ENCODE measurements at places on chromosomes 4 and X. TPM values are rescaled to one million over a fixed set of nuclear protein-coding genes. Genes with fewer than 3 reads are reported as not detected.
A peak's percentile ranks its signal among the peaks of the same experiment; 100 is the strongest.

DNA sequence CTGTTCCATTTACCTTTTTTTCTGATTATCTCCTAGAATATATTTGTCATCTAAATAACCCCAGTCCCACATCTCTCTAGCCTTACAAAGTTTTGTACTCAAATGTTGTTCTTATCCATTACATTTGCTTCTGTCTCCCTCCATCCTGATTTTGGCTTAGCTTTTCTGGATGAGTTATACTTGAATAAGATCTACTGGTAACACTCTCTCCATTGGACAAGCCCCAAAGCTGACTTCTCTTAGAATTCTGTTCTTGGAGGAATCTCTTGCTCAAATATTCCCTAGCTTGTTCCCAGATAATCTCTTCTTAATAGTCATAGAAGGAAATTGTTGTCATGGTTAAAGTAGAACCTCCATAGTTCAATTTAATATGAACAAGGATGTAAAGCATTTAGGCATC, 115.5 kb upstream of the HS3ST1 start:
- no peaks in the 10 kb centered on the region for H3K27me3 ChIP-seq
- H3K4me3 ChIP-seq = no peak overlapping the region
- no peak for DNase-seq
- H3K36me3 ChIP-seq = no peaks in the 10 kb centered on the region
- no peak overlapping the region for H3K27ac ChIP-seq
- no peaks in the 10 kb centered on the region for H3K4me1 ChIP-seq

- no peak overlapping the region for H3K4me3 ChIP-seq
- no peak for DNase-seq
- no peaks in the 10 kb centered on the region for H3K36me3 ChIP-seq
- no peaks in the 10 kb centered on the region for H3K4me1 ChIP-seq
These were observed 169.1 kb upstream of the FTHL17 start for GRCh38 chrX:31240982-31241381.

DNA sequence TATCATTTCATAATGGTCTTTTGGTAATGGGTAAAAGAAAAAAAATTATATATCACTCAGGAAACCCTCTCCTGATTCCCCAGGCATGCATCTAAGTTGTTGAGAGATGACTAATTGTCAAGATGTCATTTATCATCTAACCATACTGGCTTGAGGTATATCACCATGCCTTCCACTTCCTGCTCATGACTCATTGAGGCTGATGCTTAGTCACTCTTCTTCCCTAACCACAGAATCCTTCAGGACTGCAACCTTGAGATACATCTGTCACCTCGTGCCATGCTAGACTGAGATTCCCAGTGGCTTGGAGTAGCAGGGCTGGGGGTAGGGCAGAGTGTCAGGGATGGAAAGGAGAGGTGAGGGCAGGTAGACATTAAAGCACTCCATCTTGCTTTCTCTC, 782.5 kb upstream of the INTU start:
- H3K4me1 ChIP-seq = no peaks in the 10 kb centered on the region
- H3K36me3 ChIP-seq = no peaks in the 10 kb centered on the region
- no peak for DNase-seq
- no peak overlapping the region for H3K4me3 ChIP-seq
- H3K27ac ChIP-seq = no peak overlapping the region

DNA sequence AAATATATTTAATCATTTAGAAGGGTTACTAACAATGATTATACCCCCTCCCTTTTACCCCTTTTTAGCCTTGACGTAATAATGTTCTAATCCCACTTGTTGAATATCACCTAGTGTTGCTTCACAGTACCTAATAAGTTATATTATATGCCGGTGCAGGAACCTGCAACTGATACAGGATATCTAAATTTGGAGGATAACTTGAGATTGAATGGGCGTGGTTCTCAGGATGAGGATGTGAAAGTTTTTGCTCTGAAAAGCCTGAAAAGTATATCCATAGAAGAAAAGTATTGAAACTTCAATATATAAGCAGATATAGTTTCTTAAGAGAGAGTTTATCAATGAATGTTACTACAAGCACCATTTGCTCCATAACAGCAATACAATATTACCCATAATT, 59.8 kb downstream of the ZNF711 start:
- no peaks in the 10 kb centered on the region for H3K36me3 ChIP-seq
- no peak overlapping the region for H3K4me3 ChIP-seq
- no peaks in the 10 kb centered on the region for H3K4me1 ChIP-seq
- H3K27ac ChIP-seq = no peak overlapping the region
- no peak for DNase-seq

- H3K4me3 ChIP-seq = no peak overlapping the region
- H3K36me3 ChIP-seq = no peaks in the 10 kb centered on the region
- no peak for DNase-seq
- H3K27ac ChIP-seq = no peak overlapping the region
- H3K27me3 ChIP-seq = no peaks in the 10 kb centered on the region
These were observed 457.1 kb downstream of the MID1IP1 start for GRCh38 chrX:39258331-39258730.

XPNPEP2 gene
- 0.25 TPM for total RNA-seq

DNA sequence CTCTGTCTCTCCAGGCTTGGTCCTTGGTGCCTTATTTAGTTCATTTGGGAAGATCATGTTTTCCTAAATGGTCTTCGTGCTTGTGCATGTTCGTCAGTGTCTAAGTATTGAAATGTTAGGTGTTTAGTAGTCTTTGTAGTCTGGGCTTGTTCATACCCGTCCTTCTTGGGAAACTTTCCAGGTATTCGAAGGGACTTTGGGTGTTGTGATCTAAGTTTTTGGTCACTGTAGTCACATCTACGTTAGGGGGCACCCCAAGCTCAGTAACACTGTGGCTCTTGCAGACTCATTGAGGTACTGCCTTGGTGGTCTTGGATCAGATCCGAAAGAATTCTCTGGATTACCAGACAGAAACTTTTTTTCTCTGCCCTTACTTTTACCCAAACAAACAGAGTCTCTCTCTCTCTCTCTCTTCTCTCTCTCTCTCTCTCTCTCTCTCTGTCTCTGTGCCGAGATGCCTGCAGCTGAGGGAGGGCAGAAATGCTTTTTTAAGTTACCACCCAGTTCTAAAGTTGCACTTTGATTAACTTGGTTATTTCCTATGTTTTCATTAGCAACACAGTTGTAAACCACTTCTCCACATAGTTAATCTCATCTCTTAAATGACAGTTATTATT, 67.6 kb upstream of the SLC7A3 start:
- H3K4me1 ChIP-seq = no peaks in the 10 kb centered on the region
- H3K27ac ChIP-seq = no peak overlapping the region
- H3K36me3 ChIP-seq = no peaks in the 10 kb centered on the region
- DNase-seq = peak; percentile 46
- no peaks in the 10 kb centered on the region for H3K27me3 ChIP-seq

RLIM gene
- total RNA-seq = 34.6 TPM

ITM2A gene
- total RNA-seq = 35.7 TPM

- H3K4me1 ChIP-seq = peaks cover 21% of the 10 kb centered on the region
- no peaks in the 10 kb centered on the region for H3K36me3 ChIP-seq
- no peaks in the 10 kb centered on the region for H3K27me3 ChIP-seq
- peak overlapping the region; percentile 19 for H3K4me3 ChIP-seq
- H3K27ac ChIP-seq = no peak overlapping the region
- no peak for DNase-seq
These were observed 76.6 kb downstream of the MBNL3 start for GRCh38 chrX:132412208-132412607.

DNA sequence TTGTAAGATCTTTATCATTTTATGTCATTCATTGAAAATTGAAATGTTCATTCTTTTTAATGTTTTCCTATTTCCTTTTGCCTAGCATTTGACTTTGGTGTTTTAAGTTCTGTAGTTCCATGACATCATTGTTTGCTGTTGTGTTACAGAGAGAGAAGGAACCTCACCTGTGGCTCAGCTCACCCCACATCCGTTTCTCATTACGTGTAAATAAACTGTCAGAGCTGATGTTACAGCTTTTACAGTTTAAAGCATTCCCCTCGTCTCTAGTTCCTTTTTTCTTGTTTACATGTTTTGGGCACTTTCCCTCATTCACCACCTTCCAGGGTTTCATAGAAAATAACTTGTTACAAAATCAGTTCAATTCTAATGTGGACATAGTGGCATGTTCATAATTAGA, 137.2 kb downstream of the FNIP2 start:
- H3K4me3 ChIP-seq = no peak overlapping the region
- no peak for DNase-seq
- H3K4me1 ChIP-seq = no peaks in the 10 kb centered on the region
- peaks cover 3% of the 10 kb centered on the region for H3K36me3 ChIP-seq
- no peaks in the 10 kb centered on the region for H3K27me3 ChIP-seq

GRCh38 chrX:75131973-75132627, 24.0 kb downstream of the ABCB7 start:
- no peak overlapping the region for H3K4me3 ChIP-seq
- no peak for DNase-seq
- H3K36me3 ChIP-seq = no peaks in the 10 kb centered on the region
- no peak overlapping the region for H3K27ac ChIP-seq
- H3K27me3 ChIP-seq = no peaks in the 10 kb centered on the region

ANAPC4 gene
- 33.0 TPM for total RNA-seq

DNA sequence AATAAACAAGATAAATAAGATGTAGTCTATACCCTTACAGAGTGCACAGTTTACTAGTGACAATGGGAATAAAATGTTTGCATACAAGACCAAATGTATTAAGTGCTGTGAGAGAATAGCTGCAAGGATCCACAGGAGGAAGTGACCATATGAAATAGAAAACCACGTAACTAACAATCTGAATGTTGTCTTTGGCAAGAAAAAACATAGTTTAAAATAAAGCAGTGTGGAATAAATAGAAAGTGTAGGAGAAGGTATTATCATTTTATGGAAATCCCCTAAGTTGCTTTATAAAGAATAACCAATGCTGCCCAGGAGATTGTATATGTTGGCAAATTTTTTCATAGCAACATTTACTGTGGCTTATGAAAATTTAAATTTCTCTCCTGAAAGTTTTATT, 116.1 kb downstream of the PCDH7 start:
- no peak overlapping the region for H3K27ac ChIP-seq
- no peaks in the 10 kb centered on the region for H3K36me3 ChIP-seq
- H3K27me3 ChIP-seq = no peaks in the 10 kb centered on the region
- no peak overlapping the region for H3K4me3 ChIP-seq

GRCh38 chrX:47690175-47690574, 31.2 kb upstream of the UXT start:
- H3K27ac ChIP-seq = no peak overlapping the region
- H3K4me3 ChIP-seq = no peak overlapping the region
- H3K36me3 ChIP-seq = no peaks in the 10 kb centered on the region
- no peak for DNase-seq

DNA sequence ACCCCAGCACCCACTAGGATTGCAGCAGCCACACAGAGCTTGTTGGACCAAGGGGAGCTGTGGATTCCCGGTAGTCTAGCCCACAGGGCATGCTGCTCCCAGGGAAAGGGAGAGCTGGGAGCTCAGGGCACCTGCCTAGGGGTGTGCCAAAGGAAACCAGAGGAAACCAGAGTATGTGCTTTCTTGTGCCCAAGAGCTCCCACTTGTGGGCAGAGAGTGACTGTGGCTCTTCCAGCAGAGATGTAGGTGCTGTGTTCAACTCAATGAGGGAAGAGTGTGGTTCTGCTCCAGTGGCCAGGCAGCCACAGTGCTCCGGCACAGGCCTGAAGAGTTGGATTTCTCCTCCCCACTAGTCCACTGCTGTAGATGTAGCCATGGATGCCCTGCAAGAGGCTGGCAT, 1050.0 kb upstream of the INTU start:
- H3K27ac ChIP-seq = no peak overlapping the region
- no peaks in the 10 kb centered on the region for H3K36me3 ChIP-seq
- H3K4me1 ChIP-seq = peaks cover 2% of the 10 kb centered on the region
- no peak overlapping the region for H3K4me3 ChIP-seq

AWAT2 gene
- not detected for total RNA-seq

ARHGAP4 gene
- 25.9 TPM for total RNA-seq

TRIM61 gene
- total RNA-seq = 5.0 TPM

DNA sequence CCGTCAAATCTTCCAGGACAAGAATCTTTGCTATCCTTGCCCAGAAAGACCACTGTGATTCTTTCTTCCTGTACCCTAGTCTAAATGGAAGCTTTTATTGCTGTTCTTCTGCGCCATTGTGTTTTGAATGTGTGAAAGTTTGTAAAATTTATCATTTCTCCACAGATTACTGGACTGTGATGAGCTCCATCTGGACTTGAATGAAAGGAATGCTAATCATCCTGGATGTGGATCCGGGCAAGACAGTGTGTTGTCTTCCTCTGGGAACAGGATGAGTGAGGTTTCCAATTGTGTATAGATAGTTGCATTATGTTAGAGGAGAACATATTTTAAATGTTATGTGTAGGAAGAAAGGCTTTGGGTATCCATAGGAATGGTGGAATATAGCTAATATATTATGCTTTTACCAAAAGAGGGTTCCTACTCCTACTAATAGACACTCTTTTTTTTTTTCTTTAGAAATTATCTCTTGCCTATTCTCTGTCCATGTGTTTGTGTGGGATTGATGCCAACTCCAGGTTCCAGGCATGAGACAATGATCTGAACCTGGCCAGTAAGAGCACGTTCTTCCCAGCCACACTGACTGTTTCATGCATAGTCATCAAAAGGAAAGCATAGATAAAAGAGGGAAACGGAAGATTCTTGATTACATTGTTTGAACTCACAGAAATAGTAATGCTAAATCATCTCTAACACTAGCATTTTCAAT, 803.6 kb upstream of the ADGRL3 start:
- no peak for DNase-seq
- no peak overlapping the region for H3K27ac ChIP-seq
- H3K27me3 ChIP-seq = no peaks in the 10 kb centered on the region
- H3K4me1 ChIP-seq = no peaks in the 10 kb centered on the region

GRCh38 chr4:152680988-152681603, 1.3 kb upstream of the TMEM154 start:
- H3K27ac ChIP-seq = no peak overlapping the region
- no peak overlapping the region for H3K4me3 ChIP-seq
- DNase-seq = no peak
- no peaks in the 10 kb centered on the region for H3K27me3 ChIP-seq

DNA sequence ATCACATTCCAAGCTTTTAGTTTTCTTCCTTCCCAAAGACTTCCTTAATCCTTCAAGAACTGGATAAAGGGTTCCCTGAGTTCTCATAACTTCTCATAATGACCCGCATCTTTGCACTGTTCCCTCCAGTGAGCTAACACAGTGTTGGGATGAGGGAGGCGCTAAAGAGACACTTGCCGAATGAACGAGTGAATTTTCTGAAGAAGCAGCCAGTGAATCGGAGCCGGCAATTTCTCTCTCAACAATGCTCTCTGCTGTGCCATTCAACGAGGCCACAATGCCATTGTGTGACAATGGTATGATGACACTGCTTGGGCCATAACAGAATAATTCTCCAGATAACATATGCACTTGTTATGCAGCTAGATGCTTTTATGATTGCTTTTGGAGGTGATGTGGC, 51.4 kb upstream of the ZFP42 start:
- H3K27me3 ChIP-seq = no peaks in the 10 kb centered on the region
- no peaks in the 10 kb centered on the region for H3K36me3 ChIP-seq
- no peak overlapping the region for H3K4me3 ChIP-seq
- H3K4me1 ChIP-seq = no peaks in the 10 kb centered on the region
- H3K27ac ChIP-seq = no peak overlapping the region

GPRIN3 gene
- total RNA-seq = 1.6 TPM

DNA sequence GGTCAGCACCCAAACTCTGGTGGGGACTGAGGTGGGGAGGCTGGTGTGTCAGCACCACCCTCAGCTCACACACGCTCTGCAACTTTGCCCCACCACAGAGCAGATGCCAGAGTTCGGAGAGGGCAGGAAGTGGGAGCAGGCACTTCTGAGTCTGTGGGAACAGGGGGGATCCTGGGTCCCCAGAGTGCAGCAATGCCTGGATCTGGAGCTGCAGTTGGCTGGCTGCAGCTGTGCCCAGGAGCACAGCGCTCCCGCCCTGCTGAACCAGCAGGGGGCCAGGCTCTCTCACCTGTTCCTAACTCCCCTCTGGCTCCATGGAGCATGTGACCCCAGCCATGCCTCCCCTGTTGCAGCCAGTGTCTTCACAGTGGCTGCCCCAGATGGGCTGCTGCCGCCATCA, 252.4 kb downstream of the SPOCK3 start:
- DNase-seq = no peak
- no peak overlapping the region for H3K27ac ChIP-seq
- H3K4me3 ChIP-seq = no peak overlapping the region
